Large intestine (tissue), 12 donors: ENCODE measurements at places on chromosomes 2 and 18.

DNA sequence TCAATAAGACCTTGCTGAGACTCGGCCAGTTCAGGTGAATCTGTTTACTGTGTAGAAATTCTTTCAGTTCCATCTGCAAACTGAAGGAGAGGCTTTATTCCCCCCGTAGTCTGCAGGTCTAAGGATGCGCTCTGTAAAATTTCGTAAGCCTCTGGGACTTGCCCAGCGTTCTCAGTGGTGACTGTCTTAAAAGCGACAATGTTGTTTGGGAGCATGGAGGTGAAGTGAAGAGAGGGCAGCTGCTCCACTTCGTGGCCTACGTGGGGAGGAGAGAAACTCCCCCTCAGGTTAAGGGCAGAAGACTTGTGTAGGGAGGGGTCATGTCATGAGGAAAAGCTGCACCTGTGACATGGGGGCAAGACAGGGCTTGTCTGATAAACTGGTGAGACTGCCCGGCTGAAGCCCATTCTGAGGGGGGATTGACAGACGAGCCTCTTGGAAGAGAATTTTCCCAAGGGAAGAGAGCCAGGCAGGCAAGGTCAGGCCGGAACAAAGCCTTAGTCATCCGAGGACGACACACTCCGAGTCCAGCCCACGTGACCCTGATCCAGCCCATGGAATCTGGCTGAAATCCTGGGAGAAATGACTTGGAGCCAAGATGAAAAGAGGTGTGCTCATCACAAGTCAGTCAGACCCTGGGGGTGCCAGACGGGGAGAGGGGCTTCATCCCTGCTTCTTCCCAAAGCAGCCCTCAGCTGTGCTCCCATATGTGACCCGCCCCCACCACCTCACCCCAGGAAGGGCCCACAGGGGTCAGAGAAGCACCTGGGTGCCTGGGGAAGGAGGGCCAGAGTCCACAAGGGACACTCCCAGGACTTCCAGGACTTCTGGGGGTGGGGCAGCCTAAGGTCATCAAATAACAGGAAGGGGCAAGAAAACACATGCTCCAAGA lies 88.5 kb upstream of the SH3BP4 start:
- DNase-seq: peak; percentile 76

DNA sequence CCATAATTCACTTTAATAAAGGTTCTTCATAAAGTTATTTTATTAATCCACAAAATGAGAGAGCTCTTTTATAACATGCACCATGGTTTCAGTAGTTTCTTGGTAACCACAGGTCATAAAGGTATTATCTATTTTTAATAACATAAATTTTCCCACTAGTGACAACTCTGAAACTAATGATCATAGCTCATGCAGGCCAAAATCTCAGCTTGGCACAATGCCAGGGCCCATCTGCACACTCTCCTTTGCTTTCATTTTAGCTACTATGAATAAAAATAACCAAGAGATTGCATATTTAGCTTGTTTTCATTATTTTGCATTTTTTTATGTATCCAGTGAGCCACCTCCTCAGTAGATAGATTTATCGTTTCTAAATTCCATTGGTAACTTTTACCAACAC lies 691.8 kb upstream of the CHAC2 start:
- no peak for DNase-seq

DNA sequence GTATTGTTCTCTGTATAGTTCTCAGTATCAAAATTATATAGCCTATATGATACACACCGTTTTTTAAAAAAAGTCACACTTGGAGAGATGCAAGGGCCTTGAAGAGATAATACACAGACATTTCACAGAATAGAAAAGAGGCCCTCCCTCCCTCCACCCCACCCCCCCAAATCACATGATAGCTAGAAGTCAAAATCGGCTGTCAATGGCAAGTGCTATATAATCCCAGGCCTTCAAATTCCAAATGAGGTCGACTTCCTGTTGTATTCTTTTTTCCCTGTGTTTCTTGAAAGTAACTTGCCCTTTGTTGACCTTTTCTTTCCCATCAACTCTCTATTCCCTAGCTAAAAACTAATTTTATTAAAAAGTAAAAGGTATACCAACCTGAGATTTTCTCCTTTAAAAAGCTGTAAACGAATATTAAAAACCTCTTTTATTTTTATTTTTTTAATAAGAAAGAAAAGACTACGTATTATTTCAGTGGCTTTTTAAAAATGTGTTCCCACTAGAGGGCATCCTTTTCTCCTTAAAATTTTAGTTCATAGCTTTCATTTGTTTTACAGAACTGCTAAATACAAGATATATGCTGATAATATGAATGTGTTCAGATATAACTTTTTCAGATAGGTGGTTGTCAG lies 46.6 kb downstream of the KCMF1 start:
- DNase-seq: no peak

- no peak for DNase-seq
Observed at GRCh38 chr2:169895294-169895985, 68.2 kb downstream of the UBR3 start.

DNA sequence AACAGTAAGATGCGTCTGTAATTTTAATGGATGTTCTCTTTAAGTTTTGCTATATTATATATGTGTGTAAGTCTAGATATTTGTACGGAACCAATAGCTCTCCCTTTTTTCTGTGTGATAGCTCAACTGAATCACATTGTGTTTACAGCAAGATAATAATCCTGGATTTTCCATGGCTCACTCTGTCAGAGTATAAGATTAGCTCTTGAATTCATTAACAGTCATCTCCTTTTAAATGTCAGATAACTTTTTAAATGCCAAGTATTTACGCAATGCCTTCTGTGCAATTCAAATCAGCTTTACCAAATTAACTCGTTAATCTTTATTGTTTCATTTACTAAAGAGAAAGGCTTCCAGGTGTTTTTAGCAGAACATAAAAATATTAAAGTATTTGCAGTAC lies 76.9 kb downstream of the KIAA2012 start:
- DNase-seq: no peak

GRCh38 chr18:57925706-57926105 lies 118.3 kb upstream of the NEDD4L start:
- no peak for DNase-seq

DNA sequence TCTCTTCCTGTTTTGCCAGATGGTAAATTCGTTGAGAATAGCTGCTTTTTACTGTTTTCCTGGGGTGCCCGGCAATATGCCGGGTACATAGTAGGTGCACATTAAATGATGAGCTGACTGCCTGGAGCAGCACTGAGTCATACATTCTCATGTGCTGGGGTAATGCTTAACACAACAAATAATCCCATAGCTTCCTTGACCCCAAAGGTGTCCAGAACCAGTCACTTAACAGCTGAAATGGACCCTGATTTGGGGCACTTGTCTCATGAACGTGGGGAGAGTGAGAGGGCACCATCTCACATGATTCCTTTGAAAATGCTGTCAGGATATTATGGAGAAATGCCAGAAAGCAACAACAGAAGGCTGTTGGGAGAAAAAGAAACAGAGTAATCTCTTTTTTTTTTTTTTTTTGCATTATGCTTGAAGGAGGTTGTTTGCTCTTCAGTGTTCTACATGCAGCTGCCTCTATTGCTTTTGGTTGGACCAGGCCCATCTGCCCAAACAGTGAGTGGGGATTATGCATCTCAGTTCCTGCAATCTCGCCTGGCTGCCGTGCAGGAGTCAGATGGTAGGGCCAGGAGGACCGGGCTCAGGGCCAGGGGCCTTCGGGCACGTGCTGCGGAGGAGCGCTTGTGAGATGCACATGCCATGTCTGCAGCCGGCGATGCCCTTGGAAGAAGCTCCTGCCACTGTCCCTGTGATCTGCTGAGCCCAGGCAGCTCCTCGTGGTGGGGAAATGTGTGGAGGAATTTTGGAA lies 162.1 kb downstream of the SH3RF3 start:
- no peak for DNase-seq

- DNase-seq: no peak
Observed at GRCh38 chr2:10931710-10932255, 20.0 kb downstream of the KCNF1 start.

GRCh38 chr2:552906-553305 lies 124.3 kb downstream of the TMEM18 start:
- no peak for DNase-seq

DNA sequence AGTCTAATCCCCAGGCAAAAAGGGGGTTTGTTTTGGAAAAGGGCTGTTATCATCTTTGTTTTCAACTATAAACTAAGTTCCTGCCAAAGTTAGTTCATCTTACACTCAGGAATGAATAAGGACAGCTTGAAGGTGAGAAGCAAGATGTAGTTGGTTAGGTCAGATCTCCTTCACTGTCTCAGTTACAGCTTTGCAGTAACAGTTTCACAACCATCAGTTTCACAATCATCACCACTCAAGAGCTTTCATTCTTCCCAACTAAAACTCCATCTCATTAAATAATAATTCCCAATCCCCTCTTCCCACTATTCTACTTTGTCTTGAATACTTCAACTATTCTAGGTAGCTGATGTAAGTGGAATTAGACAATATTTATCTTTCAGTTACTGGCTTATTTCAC lies 200.9 kb downstream of the NYAP2 start:
- DNase-seq: no peak

GRCh38 chr2:225462945-225463344 lies 63.4 kb downstream of the NYAP2 start:
- DNase-seq: no peak

DNA sequence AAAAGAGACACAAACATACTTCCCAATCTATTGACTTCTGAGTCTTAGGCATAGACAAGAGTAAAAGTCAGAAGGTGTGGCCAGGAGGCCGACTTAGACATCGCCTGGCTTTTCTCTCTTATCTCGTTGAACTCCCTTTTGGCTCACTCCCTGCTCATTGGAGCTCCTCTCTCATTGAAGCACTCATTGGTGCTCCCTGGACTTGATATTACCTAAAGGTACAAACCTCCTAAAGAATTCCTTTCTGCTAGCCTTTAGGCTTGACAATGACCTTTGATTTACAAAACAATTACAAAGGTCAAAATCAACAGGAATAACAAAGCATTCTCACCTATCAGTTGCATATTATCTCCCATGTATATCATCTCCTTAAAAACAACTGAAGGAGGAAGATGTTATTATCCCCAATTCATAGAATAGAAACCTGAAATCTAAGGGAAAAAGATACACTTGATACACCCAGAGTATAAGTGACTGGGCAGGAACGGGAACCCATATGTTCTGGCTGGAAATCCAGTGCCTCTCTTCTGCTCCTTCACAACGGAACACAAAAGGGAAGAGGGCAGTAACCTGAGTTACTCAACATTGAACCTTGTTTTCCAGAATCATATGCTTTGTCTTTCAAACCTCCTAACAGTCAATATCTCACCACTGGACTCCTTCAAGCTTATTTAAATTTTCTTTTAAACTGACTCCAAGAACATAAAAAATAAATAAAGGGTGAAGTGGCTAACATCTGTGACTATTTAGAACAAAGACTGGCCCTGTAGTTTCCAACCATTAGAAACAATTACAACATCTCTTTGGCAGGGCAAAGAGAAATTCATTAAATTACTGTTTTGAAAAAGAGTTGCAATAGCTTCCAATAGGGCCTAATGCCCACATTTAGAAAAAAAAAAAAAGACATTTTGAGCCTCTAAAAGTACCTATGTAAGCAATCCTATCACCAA lies 1247.9 kb downstream of the LRP1B start:
- DNase-seq: no peak

DNA sequence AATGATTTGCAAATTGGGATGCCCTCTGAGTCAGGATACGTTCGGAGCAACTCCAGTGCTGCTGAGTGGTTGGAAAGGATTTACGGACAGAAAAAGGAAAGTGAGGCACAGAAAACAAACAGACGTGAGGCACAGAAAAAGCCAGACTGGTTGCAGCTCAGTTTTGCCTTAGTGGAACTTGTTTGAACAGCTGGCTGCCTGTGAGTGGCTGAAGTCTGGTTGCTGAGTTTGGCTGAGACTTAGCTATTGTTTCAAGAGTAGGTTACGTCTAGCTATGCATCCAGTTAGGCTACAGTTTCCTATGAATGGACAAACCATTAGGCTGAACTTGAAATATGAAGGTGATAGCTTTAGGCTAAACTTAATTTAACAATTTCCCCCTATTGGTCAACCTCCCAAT lies 256.6 kb downstream of the VAPA start:
- DNase-seq: no peak

GRCh38 chr18:9756271-9756932 lies 48.3 kb downstream of the RAB31 start:
- DNase-seq: no peak

- no peak for DNase-seq
Observed at GRCh38 chr2:241048949-241049343, 50.5 kb downstream of the SNED1 start.

DNA sequence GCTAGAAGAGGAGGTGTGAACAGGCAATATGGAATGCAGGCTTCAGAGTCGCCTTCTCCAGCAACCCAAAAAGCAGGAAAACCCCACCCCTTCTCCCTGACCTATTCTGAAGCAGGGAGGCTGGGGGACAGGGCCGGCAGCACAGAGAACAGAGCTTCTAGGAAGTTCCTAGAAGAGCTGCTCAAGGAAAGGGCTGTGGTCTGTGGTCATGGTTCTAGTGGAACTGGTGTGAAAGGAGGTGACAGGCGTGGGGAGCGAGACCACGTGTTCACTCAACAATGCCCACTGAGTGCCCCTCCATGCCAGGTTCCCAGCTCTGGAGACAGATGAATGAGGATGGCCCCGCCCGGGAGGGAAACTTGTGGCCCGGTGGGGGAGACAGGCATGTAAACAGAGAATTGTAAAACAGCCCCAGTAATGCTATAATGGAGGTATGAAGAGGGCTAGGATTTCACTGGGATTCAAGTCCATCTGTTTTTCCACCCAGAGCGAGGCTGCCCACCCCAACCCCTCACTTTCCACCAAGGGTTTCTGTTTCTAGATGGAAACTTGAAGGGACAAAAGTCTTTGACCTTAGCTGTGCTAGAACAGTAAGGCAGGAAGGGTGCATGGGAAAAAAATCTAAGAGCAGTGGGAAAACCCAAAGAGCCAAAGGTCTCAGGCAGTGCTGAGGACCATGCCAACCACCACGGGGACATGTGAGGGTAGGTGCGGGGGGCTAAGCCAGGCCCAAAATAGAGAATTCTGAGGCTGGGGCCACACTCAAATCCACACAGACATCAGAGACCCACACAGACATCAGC lies 71.8 kb downstream of the TNS1 start:
- DNase-seq: no peak

- no peak for DNase-seq
Observed at GRCh38 chr18:76433788-76434187, 61.3 kb downstream of the ZNF516 start.

GRCh38 chr2:152618193-152618564 lies 99.1 kb downstream of the PRPF40A start:
- DNase-seq: no peak

DNA sequence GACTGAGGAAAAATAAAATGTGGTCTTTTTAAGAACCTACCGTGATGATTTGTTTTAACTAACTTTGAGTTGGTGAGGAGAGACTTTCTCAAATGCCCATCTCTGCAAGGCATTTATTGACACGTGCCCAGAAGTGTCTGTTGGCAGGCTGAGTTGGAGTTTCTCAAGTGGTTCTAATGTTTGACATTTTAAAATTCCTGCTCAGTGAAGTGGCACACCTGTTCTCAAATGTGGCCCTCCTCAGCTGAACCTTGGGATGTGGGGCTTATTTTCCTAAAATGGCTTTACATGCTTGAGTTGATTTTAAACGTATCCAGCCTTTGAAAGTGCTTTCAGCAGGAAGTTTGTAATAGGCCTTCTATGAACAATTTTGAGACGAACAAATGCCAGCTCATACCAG lies 876 bp upstream of the CAVIN2 start:
- DNase-seq: no peak

- DNase-seq: no peak
Observed at GRCh38 chr2:9103663-9104277, 100.3 kb upstream of the MBOAT2 start.
